ENCODE measurements at places on chromosomes 11 and 22. TPM values are rescaled to one million over a fixed set of nuclear protein-coding genes. Genes with fewer than 3 reads are reported as not detected.
A peak's percentile ranks its signal among the peaks of the same experiment; 100 is the strongest.

DERL3 gene
- total RNA-seq = 1.0 TPM

DNA sequence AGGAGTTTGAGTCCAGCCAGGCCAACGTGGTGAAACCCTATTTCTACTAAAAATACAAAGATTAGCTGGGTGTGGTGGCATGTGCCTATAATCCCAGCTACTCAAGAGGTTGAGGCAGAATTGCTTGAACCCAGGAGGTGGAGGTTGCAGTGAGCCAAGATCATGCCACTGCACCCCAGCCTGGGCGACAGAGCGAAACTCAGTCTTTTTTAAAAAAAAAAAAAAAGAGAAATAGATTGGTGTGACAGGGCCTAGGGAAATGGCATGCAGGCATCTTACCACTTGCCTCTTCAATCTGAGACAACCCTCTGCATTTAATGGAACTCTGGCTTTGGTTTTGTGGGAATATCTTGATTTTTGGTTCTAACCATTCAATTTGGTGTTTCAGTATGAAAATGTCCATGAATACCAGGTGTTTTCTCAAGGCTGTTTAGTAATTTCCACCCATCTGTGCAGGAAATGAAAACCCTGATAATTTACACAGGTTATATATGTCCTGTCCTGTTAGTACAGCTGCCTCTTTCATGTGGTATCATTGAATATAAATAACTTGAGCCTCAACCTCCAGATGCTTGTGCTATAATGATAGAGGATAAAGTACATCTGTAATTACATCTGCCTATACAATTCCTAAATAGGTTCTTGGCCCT is 8.4 kb downstream of the XBP1 start:
- DNase-seq = no peak

DNA sequence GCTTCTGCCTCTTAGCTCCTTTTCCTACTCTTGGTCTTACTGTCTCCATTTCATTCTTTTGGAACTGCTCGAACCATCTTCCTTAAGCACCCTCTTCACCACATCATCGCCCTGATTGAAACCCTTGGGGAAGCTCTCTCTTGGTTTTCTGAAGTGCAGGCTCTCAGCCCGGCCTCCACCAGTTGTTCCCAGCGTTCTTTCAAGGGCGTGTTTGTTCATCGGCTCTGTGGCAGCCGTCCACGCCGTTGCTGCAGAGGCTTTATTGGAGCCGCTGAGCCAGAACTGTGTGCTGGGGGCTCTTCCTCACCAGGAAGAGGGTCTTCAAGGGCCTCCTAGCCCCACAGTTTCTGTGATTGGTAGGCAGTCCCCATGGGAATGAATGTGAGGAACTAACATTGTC is 214.1 kb downstream of the TBC1D22A start:
- no peak for DNase-seq

DNA sequence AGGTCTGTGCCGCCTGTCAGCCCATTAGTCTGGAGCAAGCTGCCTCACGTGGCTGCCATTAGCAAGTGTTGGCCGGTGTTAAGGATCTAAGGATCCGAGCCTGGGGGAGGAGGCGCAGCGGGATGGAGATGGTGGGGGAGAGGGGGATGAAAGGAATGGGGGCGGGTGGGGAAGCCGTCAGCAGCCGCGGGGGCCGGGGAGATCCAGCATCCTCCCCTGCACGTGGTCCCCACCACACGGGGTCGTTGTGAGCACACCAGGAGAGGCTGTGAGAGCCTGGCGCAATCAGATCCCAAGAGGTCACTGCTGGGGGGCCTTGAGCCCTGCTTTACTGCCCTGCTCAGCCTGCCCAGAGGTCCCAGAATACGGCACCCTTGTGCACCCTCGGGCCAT is 7.3 kb downstream of the CABP7 start:
- peak; percentile 56 for DNase-seq

- DNase-seq = no peak
Measured at GRCh38 chr11:70532066-70532440, 133.7 kb downstream of the CTTN start.

GTSE1 gene
- 13.9 TPM for total RNA-seq

SLC5A4 gene
- total RNA-seq = 0.75 TPM

LINC01488 gene
- total RNA-seq = 0.59 TPM

DNA sequence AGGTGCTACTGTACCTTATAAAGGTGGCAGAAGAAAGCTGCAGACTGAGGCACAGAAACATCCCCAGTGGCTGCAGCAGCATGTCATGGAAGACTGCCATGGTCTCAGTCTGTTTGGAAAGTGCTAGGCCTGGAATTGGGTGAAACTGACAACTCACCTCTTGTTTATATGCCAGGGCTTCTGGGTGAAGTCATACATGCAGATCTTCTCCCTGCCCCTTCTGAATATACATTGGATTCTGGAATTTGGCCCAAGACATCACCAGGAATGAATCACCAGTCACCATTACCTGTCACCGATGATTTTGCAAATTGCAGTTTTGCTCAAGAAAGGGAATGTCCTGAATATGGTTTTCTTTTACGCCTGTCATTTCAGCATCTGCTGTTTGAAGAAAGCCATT is at the start of gene PLET1:
Gene PLET1 (minus strand): TSS at position 371 of the 400 bp plus-strand sequence. CDS start 271 bp downstream, at position 100.
- DNase-seq = no peak

- no peak for DNase-seq
Measured at GRCh38 chr11:23947883-23948282, 549.0 kb upstream of the LUZP2 start.

DNA sequence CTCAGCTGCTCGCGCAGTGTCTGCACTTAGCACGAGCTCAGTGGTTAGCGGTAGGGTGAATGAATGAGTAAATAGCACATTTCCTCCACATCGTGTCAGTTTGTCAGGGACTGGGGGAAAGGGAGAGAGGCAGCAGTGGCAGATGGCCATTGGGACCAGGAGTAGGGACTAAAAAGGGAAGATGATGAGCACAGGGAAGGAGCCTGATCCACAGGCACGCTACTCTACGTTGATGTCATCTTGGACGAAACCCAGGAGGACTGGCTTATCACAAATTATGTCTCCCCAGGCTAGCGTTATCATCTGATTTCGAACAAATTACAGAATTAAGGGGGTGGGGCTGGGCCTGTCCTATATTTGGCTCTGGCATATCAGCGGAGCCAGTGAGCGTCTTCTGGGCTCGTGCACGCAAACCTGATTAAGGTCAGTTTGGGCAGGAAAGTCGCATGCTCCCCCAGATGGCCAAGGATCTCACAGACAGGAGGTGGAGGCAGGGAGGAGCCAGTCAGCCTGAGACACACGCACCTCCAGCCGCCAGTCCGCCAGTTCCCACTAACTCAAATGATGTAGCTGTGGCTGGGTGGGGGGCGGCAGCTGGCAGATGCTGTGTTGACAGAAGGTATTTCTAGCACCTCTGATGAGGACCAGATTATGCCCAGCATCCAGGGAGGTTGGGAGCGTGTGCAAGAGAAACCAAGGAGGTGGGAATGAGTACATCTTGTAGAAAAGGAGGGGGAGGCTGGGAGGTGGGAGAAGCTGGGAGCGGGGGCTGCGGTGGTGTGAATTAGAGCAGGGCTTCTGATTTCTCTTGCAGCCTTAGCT is 97.4 kb upstream of the PRDM11 start:
- no peak for DNase-seq

DNA sequence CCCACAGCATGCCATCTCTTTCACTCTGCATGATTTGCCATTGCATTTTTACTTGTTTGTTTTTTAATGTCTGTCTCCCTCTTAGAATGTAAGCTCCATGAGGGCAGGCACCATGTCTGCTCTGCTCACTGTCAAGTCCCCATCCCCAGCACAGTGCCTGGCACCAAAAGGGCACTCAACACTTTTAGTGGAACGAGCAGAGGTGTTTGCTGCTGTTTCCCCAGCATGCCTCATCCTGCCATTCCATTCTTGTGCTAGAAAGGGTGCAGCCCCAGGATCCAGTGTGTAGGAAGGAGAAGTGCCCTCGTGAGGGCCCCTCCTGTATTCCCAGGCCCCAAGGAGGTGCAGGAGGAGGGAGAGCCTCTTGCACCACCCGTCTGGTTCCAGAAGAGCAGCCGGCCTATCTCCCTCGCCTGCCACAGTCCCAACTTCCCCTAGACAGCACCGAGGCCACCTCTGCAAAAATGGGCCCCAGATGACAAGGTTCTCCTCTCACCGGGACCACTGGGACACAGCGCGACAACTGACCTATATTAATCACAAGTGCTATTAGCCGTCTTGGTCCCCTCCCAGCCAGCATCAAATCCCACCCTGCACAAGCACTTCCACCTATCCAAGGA is 33.3 kb upstream of the CACNG2 start:
- no peak for DNase-seq

NELL1 gene
- total RNA-seq = not detected

GRCh38 chr11:102157219-102157618 is 47.0 kb downstream of the YAP1 start:
- DNase-seq = no peak

GRCh38 chr11:57330029-57330428 is 5.3 kb upstream of the TNKS1BP1 start:
- DNase-seq = no peak

ACTN3 gene
- not detected for total RNA-seq

GRCh38 chr11:33033493-33033892 is 5.9 kb upstream of the TCP11L1 start:
- DNase-seq = no peak

DNA sequence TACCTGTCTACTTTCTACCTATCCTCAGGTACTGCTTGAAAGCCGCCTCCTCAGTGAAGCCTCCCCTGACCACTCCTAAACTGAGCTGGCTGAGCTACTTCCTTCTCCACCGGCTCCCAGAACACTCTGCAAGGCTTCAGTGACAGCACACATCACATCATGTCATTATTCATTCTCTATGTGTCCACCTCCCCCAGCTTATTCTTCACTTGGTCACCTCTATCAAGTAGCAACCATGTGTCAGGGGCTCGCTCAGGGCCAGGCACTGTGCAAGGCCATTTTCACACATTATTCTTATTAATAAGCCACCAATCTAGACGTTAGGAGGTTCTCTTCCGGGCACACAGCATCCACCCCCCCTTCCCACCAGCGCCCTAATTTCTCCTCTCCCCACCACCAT is 3.7 kb upstream of the ELFN2 start:
- DNase-seq = no peak

DNA sequence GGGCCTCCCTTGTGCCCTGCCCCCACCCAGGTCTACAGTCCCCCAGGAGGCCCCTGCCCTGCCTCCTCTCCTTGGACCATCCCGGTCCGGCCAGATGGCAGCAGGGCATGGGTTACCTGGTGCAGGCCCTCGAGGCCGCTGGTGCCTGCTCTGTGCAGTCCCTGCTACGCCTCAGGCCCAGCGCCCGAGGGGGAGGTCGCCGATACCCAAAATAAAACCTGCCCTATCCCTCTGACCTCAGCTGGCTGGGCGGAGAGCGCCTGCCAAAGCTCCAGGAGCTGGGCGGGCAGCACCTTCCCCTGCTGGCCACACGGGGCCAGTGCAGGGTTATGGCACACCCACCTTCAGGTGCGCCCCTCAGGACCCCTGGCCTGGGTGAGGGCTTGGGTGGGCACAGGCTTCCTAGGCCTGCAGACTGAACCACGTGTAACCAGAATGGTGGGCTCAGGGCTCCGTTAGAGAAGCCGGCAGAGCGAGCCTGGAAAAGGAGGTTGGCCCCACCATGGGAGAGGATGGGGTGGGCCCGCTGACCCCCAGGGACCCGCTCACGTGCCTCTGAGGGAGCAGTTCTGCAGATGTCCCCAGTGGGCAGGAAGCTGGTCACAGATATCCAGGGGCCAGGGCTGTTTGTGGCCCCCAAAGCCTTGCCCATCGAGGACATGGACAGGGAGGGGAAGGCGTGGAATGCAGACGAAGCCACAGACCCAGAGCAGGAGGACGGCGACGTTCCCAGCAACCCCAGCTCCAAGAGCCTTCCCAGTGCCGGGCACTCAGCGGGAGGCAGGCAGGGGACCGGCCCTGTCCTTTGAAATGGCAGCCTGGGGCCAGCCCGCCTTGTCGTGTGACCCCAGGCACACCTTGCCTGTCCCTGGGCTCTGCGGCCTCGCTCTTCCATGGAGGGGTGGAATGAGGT is 1.7 kb upstream of the TNNT3 start:
- no peak for DNase-seq

DNA sequence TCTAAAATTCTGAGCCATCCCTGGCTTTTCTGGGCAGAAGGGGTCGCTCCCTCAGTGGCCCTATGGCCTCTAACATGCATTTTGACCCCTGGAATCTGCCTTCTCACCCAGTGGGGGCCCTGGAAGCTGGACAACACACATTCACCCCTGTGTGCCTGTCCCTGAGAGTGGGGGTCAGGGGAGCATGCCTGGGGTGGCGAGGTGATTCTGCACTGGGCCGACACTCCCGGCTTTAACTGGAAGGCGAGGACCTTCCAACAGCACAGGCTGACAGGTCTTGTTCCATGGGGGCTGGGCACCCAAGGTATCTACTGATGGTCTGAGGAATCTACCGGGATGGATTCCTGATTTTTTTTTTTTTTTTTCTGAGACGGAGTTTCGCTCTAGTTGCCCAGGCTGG is 10.7 kb downstream of the PPM1F start:
- no peak for DNase-seq

DNA sequence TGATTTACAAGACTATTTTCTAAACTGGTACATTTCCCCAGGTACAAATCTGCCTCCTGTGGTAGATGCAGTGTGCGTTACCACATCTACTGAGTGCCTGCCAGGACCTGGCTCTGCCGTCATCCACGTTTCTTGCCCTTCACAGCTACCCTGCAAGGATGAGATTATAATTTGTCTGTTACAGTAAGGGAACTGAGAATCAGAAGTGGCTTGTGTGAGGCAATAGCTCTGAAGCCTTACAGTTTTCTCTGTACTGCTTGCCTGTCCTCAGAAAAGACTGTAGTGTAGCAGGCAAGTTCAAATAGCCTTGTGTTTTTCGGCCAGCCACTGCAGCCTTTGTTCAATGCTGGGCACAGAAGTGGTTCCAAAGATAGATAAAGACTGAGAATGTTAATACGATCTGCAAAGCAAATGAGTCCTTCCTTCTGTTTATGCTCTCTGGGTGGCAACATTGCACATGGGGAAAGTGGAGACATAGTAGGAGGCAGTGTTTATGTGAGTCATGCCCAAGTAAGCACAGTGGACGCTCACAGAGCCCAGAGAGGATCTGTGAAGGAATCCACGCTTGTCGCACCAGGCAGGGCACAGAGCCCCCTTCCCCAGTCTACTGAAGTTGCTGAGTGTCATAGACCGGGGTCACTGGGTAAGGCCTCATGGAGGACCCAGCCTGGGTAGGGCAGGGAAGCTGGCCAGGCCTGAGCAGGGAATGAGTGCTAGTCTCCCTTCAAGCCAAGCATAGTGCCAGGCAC is 49.1 kb downstream of the MICAL2 start:
- DNase-seq = no peak

MRTFA gene
- total RNA-seq = 10.0 TPM

GRCh38 chr11:106410902-106411301 is 333.4 kb downstream of the AASDHPPT start:
- DNase-seq = no peak

NXPE2 gene
- not detected for total RNA-seq

- DNase-seq = no peak
Measured at GRCh38 chr11:21895686-21896085, 297.2 kb upstream of the ANO5 start.

OR8A1 gene
- total RNA-seq = not detected

INPP5J gene
- 0.14 TPM for total RNA-seq

C11orf16 gene
- not detected for total RNA-seq

- DNase-seq = no peak
Measured at GRCh38 chr11:120581313-120581712, 69.8 kb downstream of the GRIK4 start.

GRCh38 chr11:68810164-68810563 is 31.6 kb downstream of the CPT1A start:
- no peak for DNase-seq
